ENCODE measurements at places on chromosomes 7 and 10.

DNA sequence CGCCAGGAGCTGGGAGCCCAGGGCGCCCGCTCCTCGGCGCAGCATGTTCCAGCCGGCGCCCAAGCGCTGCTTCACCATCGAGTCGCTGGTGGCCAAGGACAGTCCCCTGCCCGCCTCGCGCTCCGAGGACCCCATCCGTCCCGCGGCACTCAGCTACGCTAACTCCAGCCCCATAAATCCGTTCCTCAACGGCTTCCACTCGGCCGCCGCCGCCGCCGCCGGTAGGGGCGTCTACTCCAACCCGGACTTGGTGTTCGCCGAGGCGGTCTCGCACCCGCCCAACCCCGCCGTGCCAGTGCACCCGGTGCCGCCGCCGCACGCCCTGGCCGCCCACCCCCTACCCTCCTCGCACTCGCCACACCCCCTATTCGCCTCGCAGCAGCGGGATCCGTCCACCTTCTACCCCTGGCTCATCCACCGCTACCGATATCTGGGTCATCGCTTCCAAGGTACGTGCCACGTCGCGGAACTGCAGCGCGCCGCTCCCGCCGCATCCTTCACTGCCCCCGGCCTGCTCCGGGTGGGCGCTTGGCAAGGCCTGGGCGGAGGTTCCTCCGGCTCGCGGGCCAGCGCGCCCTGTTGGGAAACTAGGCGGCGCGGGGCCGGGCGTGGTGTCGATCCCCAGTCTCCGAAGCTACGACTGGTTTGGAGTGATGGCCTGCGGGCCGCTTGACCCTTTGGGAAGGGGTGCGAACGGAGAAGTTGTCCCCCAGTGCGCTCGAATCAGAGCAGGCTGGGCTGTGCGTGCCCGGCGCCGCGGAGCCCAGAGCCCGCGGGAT, 868 bp downstream of the EMX2 start:
- DNase-seq = peak; percentile 52

- no peak for DNase-seq
These were observed 19.6 kb downstream of the GRID1 start for GRCh38 chr10:86346799-86347665.

DNA sequence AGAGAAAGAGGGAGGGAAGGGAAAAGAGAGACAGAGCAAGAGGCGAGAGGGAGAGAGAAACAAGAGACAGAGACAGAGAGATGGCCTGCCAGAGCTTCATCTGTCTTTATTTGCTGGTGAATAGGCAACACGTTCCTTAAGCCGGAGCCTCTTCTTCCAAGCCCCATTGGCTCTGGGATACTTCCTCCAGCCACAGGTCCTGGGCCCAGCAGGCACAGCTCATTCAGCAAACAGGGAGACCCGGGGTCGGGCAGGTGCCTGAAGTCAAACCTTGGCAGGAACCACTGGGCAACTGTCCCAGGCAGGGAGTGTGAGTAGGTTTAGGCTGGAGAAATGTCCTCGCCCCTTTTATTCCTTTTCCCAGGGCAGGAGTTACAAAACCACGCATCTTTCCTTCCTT, 68.2 kb downstream of the MYL10 start:
- no peak for DNase-seq

DNA sequence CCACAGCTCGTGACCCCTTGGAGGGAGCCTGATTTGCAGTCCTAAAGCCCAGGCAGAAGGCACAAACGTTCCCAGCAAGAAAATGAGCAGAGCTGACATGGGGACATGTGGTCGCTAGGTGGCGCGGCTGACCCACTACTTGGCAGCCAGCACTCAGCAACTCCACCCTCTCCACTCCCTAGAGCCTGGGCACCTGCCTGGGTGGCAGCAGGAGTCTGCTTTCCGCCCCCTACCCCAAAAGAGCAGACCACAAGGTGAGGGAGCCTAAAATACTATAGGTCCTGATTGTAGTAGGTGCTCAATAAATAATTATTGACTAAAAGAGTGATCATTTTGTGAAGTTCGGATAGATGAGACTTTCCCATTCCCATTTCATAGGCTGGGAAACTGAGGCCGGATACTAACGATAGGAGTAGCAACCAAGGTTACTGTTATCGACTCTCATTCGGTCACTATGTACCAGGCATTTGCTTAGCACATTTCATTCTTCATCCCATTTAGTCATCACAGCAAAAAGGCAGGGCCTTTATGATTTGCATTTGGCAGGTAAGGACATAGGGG, 57.4 kb downstream of the NEUROG3 start:
- DNase-seq = peak; percentile 84

DNA sequence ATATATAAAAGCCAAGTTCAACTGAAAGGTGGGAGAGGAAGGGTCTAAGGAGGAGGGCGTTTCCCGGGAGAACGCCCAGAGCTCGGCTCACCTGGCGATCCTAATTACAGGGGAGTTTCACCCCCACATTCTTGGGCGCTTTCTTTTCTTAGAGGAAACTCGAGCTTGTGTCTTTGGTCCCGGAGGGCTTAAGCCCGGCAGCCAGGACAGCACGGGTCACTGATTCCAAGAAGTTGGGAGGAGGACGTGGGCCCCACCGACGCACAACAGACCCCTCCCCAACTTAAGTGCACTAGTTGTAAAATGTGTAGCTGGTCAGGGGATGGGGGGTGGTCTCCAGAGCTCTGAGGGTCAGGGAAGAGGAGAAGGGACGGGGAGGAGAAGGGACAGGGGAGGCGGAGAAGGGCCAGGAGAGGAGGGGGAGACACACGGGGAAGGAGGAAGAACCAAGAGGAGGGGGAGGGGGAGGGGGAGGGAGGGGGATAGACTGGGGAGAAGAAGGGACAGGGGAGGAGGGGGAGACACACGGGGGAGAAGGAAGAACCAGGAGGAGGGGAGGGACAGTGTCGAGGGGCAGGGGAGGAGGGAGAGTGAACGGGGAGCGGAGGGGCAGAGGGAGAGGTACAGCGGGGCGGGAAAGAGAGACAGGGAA, 874 bp downstream of the BAIAP2L1 start:
- no peak for DNase-seq

DNA sequence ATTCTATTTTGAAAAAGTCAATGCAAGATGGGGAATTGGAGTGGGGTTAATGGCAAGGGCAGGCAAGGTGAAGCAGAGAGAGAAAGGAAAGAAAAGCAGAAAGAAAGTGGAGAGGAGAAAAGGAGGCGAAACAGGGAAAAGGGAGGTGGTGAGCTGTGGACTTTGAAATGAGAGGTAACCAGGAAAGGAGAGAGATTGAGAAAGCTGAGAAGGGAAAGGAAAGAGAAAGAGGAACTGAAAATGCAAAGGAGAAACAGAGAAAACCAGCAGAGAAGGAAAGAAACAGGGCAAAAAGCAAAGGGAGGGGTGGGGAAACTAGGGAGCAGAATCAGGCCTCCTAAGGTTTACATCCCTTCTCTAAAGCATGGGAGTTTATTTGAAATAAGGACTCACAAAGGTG, 72.5 kb upstream of the TPK1 start:
- no peak for DNase-seq

All from activated naive CD8-positive, alpha-beta T cell treated with anti-CD3 and anti-CD28 coated beads, Interleukin-2, amount 10 ng/mL, durations not matched to agents 7 days and 5 days (primary cell).